GM10248 (cell line): ENCODE measurements at places on chromosomes 1 and 21.

DNA sequence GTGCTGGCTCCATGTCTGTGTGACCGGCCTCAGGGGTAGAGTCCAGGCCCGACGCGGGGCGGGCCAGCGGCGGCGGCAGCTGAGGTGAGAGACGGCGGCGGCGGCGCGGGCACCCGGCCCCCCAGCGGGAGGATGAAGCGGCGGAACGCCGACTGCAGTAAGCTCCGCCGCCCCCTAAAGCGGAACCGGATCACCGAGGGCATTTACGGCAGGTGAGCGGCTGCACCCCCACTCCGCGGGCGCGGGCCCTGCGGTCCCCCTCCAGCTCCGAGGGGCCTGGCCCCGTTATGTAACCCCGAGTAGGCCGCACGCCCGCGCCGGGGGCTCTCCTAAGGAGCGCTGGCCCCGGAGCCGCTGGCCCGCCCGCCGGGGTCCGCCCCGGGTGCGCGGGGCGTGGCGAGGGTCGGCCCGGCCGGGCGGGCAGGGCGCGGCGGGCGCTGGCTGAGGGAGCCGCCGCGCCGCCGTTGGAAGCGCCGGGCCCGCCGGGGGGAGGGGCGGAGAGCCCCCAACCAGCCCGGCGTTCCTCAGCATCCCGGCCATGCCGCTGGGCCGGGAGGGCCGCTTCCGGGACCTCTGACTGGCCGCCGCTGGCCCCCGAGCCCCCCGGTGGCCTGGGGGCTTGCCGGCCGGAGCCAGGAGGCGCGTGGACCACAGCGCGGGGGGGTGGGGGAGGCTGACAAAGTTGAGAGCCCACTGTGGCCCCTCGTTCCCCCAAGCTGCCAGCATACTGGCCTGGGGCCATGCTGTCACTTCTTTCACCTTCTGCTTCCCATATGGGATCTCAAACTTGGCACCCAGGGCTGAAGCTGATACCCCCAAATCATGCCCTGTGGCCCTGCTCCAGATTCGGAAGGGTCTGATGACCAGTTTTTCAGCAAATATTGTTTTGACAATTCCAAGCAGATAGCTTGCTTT is 527 bp downstream of the MACO1 start:
- DNase-seq: no peak

GRCh38 chr1:33876970-33877650 is 13.2 kb downstream of the HMGB4 start:
- DNase-seq: no peak

DNA sequence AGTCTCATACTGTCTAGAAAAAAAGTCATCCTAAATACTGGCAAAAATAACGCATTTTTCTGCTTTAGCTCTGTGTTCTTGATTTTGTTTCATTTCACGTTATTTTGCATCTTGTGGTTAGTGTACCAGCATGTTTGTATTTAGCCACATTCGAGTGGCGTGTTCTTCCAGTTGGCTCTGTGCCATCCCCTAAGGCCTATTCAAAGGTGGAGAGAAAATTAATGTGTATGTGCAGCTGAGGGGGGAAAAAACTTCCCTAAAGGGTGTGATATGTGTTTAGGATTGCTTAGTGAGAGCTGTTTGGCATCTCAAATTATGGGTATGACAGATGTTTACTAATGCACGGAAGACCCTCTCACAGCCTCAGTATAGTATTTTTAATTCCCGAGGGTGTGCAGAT is 12.1 kb downstream of the DNAJC16 start:
- DNase-seq: no peak

DNA sequence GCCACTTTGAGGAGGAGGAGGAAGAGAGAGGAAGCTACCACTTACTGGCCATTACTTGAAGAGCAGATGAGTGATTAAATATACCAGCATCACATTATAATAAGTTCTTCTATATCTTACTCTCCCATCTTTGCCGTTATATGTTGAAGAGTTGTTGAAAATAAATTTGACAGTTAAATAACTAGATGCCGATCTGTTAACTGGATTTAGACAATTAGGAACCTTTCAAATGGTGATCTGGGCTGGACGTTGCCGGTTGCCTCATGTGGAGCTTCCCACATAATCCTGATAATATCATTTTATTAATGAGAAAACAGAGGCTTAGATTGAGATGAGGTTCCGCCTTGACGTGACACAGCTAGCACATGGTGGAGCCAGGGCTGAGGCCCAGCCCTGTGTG is 147.0 kb downstream of the SDCCAG8 start:
- DNase-seq: no peak

DNA sequence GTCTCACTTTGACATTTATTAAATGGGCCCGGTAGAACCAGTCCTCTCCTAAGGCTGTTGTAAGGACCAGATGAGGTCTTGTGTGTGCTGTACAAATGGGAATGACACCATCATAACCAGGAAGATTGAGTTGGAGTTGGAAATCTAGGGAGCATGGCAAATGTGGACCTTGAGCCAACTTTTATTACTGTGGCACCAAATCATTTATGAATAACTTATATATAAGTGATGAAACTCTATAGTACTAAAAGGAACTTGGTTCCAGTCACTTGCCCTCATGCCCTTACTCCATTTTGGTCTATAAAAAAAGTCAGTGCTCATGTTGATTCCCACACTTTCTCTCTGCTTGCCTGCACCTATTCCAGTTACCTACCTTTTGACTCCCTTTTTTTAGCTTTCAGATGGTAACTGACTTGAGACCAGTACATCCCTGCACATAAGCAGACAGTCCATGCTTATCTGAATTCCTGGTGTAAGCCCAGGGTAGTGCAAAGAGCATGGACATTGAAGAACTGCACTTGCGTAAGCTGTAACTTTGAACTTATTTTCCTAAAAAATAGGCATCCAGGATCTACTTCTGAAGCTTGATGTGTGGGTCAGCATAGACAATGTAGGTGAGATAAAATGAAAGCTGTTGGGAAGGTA is 210.6 kb downstream of the PBX1 start:
- no peak for DNase-seq
